ENCODE measurements at places on chromosomes 5 and 9. TPM values are rescaled to one million over a fixed set of nuclear protein-coding genes. Genes with fewer than 3 reads are reported as not detected.

GRCh38 chr9:132935026-132935425, 9.4 kb downstream of the TSC1 start:
- no peak for DNase-seq

DNA sequence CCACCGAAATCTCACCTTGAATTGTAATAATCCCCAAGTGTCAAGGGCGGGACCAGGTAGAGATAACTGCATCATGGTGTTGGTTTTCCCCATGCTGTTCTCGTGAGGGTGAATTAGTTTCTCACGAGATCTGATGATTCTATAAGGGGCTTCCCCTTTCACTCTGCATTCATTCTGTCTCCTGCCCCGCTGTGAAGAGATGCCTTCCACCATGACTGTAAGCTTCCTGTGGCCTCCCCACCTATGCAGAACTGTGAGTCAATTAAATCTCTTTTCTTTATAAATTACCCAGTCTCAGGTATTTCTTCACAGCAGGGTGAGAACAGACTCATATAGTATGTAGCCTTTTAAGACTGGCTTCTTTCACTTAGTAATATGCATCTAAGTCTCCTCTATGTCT, 128.1 kb upstream of the NR5A1 start:
- no peak for DNase-seq

DNA sequence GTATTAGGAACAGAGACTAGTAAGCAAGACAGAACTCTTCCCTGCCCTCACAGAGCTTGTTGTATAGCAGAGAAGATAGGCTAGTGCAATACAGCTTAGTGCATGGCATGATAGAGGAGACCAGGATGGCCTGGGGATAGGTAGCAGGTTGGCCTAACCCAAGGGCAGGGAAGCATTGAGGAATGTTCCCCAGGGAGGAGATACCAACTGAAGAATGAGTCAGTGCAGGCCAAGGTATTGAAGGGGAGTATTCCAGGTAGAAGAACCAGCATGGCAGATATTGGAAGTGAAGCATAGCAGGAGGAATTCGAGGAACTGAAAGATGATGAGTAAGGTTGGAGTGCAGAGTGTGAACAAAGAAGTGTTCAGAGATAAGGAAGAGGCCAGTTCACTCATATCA, 138.6 kb upstream of the DHFR start:
- no peak for DNase-seq

DNA sequence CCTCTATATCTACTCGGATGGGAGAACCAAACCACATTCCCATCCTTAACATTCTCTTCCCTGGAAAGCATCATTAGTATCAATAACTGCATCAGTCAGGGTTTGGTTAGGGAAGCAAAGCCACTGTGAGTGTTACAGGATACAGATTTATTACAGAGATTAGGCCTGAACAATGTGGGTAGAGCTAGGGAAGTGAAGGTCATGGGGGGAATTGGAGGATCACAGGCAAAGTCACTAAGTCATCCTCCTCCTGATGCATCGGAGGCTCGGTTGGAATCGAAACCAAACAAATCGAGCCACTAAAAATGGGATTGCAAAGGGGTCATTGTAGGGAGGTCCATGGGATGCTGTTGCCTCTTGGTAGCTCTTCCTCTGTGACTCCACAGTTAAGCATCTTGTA, 61.8 kb upstream of the ZBTB43 start:
- DNase-seq = no peak

GRCh38 chr9:92506184-92506857, 24.0 kb upstream of the ASPN start:
- DNase-seq = no peak

DNA sequence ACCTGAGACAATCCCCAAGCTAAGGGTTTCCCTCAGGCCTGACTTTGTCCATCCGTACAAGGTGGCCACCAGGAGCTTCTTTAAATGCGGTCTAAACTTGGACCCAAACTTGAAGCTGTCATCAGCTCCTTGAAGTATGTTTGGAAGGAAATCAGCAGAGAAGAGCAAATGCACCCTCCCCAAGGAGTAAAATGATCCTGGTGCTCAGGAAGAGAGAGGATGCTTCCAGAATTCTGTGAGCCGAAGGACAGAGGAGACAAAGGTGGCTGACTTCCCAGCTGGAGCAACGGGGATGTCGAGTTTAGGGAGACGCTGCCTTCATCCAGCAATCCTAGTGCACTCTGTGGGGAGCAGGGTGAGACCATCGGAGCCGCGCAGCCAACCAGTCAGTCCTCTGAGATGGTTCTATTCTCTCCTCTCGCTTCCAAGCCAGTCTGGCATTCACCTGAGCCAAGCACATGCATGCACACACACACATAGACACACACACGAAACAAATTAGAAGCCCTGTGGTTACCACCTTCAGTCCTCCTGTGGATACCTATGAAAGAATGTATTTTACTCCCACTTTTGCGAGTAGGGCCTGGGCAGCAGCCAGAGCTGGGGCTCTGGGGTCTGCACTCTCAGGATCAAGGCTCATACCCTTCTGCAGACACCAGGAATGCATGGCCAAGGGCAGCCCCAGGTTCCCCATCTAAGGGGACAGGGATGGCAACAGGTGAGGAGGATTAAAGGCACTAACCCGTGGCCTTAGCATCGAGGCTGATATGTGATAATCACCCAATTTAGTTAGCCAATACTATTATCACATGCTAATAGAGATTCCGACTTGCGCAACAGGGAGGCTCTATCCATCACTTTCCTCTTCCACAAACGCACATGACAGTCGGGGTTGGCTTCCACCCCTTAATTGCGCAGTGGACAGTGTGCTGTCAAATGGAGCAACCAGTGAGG, 75.8 kb downstream of the GTF3C4 start:
- no peak for DNase-seq

- no peak for DNase-seq
Measured at GRCh38 chr9:4538621-4539020, 48.4 kb downstream of the SLC1A1 start.

- DNase-seq = no peak
Measured at GRCh38 chr5:118236108-118236849, 752.1 kb downstream of the DTWD2 start.

DNA sequence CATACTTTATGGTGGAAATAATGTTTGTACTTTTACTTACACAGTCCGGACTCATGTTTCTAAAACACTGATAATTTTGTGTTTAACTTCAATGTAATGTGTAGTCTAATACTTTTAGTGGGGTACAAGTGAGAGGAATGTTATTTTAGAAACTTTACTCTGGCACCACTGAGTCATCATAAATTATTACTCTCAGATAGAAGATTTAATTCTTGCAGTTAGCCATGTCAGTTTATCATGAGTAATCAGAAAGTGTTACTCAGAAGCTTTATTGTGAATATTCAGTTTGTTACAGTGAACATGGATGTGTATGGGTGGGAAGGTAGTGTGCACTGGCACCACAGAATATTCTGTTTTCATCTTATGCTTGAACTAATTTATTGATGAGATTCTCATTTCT, 20.0 kb downstream of the OGN start:
- DNase-seq = no peak

The FUT7 gene
- polyA plus RNA-seq = not detected

The OR13C4 gene
- not detected for polyA plus RNA-seq

DNA sequence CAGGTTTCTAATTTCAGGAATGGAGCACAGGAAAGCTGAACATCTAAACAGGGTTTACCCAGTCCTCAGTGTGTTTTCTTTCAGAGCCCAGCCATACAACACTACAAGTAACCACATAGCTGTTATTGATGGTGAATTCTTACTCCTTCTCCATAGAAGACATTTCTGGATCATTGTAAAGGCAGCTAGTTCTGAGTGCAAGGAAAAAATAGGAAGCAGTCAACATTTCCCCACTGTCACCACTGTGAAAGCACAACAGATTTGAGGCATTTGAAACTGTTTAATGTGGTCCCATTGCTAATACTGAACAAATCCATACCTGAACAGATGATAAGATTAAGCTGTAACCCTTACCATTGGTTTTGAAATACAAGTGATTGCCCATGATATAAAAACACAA, 145.0 kb upstream of the PCA3 start:
- no peak for DNase-seq
